ENCODE measurements at places on chromosomes 3 and 15.

DNA sequence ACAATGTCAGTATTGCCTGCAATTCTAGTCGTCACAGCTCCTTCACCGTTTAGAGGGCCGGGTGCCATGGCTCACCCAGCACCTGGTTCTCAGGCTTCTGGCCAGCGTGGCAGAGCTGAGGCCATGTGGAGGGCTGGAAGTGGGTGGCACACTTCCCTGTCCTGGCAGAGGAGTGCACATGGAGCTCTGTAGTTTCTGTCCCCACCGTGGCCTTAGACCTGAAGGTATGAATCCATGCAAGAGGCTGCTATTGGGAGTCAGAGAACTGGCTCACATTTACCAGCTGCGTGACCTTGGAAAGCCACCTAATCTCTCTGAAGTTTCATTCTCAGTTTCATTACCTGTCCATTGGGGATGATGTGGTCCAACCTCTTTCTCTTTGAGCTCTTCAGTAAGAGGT, 22.2 kb downstream of the EPHB1 start:
- DNase-seq = no peak

- no peak for DNase-seq
These were observed 260.0 kb downstream of the EBLN2 start for GRCh38 chr3:73321286-73321999.

DNA sequence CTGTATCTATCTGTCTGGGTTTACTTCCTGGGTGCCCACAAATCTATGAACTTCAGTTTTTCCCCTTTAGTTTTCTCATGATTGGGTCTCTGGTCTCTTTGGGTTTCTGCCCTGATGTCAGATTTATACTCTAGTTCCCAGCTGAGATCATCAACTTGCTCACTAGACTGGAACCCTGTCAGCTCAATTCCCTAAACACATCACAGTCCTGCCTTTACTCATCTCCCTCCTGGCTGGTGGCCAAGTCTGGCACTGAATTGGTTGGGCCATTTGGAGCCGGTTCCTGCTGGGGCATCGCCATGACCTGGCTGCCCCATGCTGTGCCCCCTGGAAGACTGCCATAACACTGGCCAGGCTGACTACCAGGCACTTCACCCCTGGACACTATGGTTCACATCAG, 345.3 kb downstream of the CHST2 start:
- peak; percentile 31 for DNase-seq

- no peak for DNase-seq
These were observed 67.6 kb downstream of the SMAD3 start for GRCh38 chr15:67133026-67133425.

GRCh38 chr3:147139341-147139740, 267.0 kb downstream of the ZIC4 start:
- no peak for DNase-seq

- DNase-seq = no peak
These were observed 8.8 kb downstream of the ARL13B start for GRCh38 chr3:93988764-93989163.
